ENCODE measurements at places on chromosomes 13 and 19.
A peak's percentile ranks its signal among the peaks of the same experiment; 100 is the strongest.

GRCh38 chr19:22783651-22784410 lies at the start of gene ZNF99:
Gene ZNF99 (minus strand): TSS chr19:22784151. CDS start chr19:22784016, 135 bp downstream.
- DNase-seq = no peak

GRCh38 chr13:92265408-92265807 lies 867.0 kb downstream of the GPC5 start:
- no peak for DNase-seq

DNA sequence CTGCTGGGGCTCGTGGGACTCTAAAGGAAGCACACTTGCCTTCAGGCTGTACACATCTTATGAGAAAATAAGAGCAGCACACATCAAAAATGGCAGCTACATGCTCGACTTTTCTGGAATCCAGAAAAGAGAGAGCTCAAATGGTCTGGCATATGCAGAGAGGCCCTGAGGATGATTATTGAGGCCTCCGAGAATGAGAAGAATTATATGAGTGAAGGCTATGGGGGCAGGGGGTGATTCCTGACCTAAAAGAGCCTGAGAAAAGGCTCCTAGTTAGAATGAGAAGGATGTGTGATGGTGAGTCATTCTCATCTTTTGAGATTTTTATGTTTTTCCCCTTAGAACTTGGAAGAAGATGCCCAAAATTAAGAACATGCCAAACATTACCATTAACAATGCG lies 97.1 kb downstream of the HSPH1 start:
- no peak for DNase-seq

DNA sequence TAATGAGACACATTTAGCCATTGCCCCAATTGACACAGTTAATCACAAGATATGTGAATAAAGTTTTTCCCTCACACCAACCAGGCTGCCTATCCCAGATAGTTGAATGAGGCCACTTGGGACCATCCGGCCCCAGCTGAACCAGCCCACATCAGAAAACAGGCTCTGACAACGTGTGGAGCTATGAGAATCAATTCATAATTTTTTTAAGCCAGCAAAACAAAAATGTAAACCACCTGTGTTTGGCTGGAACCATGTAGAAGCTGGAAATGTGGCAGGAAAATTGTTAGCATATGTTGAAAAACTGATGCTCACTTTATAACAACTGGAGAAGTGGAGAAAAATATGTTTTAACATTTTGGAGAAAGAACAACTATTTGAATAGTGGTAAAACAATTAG lies 1161.3 kb downstream of the SLITRK1 start:
- DNase-seq = no peak

DNA sequence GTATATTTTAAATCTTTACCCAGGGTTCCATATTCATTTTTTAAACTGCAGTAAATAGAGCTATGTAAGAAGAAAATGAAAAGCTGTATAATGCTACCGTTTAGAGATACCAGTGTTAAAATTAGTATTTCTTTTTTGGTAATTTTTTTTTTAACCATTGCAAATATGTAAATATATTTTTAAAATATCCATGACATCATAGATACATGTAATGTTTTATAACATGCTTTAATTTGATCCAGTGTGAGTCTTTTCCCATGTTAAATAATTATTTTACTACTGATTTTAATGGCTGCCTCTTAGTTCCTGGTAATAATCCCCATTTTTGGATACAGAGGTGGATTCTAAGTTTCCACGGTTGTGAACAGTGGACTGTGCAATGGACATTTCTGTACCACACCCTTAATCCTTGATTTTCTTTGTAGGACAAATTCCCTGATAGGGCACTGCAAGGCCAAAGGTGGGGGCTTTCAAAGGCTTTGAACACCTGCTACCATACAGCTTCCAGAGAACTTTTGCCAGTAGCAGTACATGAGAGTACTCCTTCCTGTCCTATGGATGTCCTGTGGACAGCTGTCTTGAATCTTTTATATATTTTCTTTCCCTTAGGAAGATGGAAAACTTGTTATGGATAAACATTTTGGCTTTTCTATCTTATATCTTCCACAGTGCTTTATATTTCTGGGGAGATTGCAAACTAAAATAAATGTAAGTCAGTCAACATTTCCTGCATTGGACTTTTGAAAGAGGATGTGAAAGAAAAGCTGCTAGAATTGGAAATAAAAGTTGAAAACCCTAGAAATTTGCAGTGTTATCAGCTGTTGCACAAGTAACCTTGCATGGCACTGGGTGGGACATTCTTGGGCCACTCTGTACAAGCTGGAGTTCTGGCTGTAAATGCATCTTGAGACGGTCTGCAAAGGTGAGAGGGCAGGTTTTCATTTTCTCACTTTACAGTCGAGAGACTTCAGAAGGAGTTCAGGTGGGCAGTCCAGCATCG lies 46.8 kb downstream of the ARHGEF7 start:
- DNase-seq = no peak

- DNase-seq = no peak
These were observed 846 bp downstream of the ZNF790 start for GRCh38 chr19:36837176-36837905.

GRCh38 chr13:65926750-65927171 lies 1303.4 kb downstream of the PCDH9 start:
- peak; percentile 45 for DNase-seq

- no peak for DNase-seq
These were observed 127.2 kb downstream of the CRYL1 start for GRCh38 chr13:20398459-20398858.
